ENCODE measurements at places on chromosomes 5 and 9.

DNA sequence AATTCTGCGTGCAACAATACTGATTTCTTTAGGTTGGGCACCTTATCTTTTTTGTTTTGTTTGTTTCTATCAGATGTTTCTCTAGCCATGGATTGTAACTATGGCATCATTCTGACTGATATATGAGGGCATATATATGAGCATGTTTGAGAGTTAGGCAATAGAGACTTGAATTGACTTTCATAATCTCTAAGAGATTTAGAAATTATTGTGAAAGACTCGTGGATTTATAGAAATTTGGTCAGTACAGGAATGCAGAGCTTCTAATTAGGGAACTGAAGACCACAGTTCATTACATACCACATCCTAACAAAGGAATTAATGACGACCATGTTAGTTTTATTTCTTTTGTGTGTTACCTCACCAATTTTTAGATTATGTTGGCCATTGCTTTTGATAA, 546.0 kb upstream of the GRAMD2B start:
- DNase-seq: no peak

- no peak for DNase-seq
Observed at GRCh38 chr9:91710158-91710557, 239.9 kb downstream of the ROR2 start.

DNA sequence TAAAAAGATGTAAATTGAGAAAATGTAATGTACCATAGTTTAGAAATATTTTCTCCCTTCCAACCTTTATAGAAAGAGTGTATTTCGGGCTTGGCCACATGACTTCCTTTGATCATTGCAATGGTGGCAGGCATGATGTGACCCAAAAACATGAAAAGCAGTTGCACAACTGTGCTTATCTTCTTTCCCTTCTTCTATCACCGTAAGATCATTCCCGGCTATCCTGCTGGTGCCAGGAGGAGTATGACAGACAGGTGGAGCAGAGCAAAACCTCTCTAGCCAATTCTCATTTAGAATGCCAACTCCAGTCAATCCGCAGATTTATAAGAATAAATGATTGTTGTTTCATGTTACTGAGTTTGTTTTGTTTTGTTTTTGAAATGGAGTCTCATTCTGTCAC, 10.6 kb upstream of the TESK1 start:
- DNase-seq: no peak

- no peak for DNase-seq
Observed at GRCh38 chr9:8351436-8351835, 551.9 kb upstream of the DMAC1 start.

DNA sequence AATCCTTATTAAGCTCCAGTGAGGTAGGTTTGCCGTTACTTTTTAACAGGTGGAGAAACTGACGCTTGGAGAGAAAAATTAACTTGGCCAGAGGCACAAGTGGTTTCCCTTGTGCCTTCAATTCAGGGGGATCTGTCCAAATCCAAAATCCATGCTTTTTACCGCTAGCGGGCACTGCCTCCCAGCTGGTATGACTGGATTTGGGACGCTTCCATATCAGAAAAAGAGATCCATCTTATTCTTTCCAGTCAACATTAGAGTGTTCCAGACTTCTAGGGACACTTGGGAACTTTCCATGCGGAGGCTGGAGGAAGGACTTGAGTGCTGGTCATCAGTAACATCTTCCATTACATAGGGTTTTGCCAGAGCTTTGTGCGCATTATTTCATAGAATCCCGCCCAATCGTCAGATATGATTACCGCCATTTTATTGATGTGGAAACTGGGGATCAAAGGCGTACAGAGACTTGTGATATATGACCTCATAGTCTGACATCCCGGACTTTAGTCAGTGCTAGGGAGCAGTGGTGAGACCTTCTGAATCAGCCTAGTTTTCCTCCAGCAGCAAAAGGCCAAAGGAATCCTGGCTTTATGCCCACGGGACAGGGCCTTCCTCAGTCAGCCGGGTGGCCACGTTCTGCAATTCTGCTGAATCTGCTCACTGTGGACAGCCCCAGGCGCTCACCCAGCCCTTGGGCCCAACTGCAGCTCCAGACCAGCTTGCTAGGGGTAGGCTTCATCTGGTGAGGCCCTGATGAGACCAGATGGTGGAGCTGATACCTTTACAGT, 1.1 kb upstream of the GNPDA1 start:
- no peak for DNase-seq

GRCh38 chr9:133558191-133559126, 24.0 kb downstream of the ADAMTSL2 start:
- peak; percentile 75 for DNase-seq

GRCh38 chr9:83106263-83106662, 43.3 kb upstream of the RASEF start:
- no peak for DNase-seq

DNA sequence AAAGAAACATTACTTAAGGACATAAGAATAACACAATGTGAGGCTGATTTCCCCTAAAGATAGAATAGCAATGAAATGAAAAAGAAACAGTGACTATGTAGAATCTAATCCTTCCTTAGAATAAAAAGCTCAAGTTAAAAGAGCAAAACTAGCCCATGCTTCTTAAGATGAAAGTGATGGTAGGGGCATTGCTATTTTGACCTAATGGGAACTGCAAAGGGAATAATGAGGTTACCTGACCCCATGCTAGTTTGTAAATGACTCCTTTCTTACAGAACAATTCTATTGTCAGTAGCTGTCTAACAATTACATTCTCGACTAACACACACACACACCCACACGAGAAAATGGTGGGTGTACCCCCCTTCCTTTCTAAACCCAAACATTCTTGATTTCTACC, 575.8 kb downstream of the CSNK1G3 start:
- no peak for DNase-seq

- peak; percentile 80 for DNase-seq
Observed at GRCh38 chr5:100777680-100778300, 125.3 kb downstream of the ST8SIA4 start.

- DNase-seq: no peak
Observed at GRCh38 chr9:81317939-81318338, 371.4 kb downstream of the TLE1 start.

- no peak for DNase-seq
Observed at GRCh38 chr5:82985763-82986162, 91.4 kb downstream of the TMEM167A start.

- DNase-seq: no peak
Observed at GRCh38 chr5:69000216-69000919, 93.4 kb upstream of the SLC30A5 start.
